Cardiac muscle cell (in vitro differentiated cells and primary cell): ENCODE measurements at places on chromosomes 3 and 15.
A peak's percentile ranks its signal among the peaks of the same experiment; 100 is the strongest.

DNA sequence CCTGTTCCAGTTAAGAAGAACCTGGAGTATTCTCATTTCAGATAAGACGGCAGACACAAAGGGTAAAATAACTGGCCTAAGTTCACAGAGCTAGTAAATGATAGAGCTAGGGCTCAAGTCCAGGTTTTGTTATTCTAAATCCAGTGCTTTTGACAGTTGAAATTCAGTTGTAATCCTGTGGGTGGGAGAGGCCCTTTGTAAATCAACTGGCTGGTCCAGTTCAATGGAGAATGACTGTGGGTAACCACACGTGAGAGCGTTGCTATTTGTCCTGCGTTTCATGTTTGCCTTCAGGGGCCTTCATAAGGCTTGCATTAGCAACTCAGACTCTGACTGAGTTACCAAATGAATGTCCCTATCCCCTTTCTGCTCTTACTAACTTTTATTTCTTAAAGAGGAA lies 24.2 kb upstream of the CD96 start:
- no peaks in the 10 kb centered on the region for H3K27me3 ChIP-seq
- no peaks in the 10 kb centered on the region for H3K36me3 ChIP-seq
- DNase-seq: no peak
- H3K4me3 ChIP-seq: no peak overlapping the region
- H3K4me1 ChIP-seq: no peaks in the 10 kb centered on the region

GRCh38 chr3:70053293-70053692 lies 53.8 kb downstream of the SAMMSON start:
- H3K27me3 ChIP-seq: no peaks in the 10 kb centered on the region
- no peak overlapping the region for H3K27ac ChIP-seq
- no peak for DNase-seq
- H3K36me3 ChIP-seq: no peaks in the 10 kb centered on the region

GRCh38 chr3:185807445-185808068 lies 17.3 kb downstream of the IGF2BP2 start:
- no peak overlapping the region for H3K4me3 ChIP-seq
- H3K4me1 ChIP-seq: peaks cover 15% of the 10 kb centered on the region
- DNase-seq: no peak
- no peak overlapping the region for H3K27ac ChIP-seq

DNA sequence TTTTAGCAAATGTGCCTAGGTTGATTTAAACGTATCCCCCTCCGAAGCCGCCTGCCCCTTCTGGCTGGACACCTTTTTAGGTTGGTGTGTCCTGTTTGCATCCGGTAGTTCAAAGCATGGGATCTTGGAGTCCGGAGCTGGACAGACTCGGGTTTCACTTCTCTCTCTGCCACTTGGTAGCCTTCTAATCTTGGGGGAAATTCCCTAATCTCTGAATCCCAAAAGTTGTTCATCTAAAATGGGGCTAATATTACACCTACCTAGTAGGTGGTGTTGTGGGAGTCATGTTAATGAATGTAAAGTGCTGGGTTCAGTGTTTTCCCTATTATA lies 760 bp downstream of the FANCI start:
- H3K4me3 ChIP-seq: peak overlapping the region; percentile 74
- no peaks in the 10 kb centered on the region for H3K27me3 ChIP-seq
- peaks cover 6% of the 10 kb centered on the region for H3K4me1 ChIP-seq
- peak; percentile 3 for DNase-seq
- no peak overlapping the region for H3K27ac ChIP-seq

DNA sequence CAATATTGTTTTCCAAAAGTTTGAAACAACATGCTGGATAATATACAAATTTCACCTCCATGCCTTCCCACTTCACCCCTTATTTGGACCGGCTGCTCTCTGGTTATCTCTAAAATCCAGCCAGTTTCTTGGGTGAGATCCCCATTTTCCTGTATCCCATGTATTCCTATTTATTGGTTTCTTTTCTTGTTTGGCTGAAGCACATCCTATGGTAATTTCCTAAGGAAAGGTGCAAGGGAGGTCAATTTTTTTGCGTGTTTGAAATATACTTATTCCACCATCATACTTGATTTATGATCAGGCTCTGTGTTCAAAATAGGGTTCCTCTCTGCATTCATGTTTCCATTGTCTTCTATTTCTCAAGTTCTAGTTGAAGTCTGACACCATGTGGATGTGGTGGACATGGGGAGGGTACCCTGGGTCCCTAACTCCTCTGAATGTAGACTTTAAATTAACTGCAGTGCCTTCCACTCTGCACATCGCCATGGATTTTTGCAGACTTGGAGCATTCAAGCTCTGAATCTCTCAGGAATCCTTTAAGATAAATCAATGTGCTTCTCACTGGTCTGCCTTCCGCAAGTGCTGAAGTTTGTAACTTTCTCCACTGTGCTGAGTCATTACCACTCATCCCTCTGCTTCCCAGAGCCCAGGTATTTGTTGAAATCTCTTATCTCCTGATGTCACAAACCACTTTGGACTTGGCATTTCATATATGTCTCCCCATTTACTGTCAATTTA lies 52.1 kb upstream of the TLE3 start:
- no peak for DNase-seq
- peaks cover 26% of the 10 kb centered on the region for H3K27me3 ChIP-seq
- no peak overlapping the region for H3K4me3 ChIP-seq
- H3K4me1 ChIP-seq: peaks cover 12% of the 10 kb centered on the region
